GM12878 (cell line): ENCODE measurements at places on chromosomes 11 and 22. TPM values are rescaled to one million over a fixed set of nuclear protein-coding genes. Genes with fewer than 3 reads are reported as not detected.
A peak's percentile ranks its signal among the peaks of the same experiment; 100 is the strongest.

DNA sequence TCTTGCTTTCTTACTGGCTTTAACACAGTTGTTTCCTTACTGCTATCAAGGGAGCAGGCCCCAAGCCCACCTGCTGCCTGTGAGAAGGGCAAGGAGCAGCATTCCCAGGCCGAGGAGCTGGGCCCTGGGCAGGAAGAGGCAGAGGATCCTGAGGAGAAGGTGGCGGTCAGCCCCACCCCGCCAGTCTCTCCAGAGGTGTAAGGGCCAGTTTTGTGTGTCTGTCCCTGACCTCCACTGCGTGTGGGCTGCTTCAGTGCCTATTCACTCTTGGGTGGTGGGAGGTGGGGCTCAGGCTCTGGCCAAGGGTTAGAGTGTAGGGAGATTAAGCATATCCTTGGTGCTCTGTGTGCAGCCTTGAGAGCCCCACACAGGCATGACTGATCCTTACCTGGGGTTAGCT is 55.1 kb downstream of the CEP164 start:
- DNase-seq: no peak
- H3K4me3 ChIP-seq: no peak overlapping the region
- no peaks in the 10 kb centered on the region for H3K27me3 ChIP-seq
- no peaks in the 10 kb centered on the region for H3K4me1 ChIP-seq

DNA sequence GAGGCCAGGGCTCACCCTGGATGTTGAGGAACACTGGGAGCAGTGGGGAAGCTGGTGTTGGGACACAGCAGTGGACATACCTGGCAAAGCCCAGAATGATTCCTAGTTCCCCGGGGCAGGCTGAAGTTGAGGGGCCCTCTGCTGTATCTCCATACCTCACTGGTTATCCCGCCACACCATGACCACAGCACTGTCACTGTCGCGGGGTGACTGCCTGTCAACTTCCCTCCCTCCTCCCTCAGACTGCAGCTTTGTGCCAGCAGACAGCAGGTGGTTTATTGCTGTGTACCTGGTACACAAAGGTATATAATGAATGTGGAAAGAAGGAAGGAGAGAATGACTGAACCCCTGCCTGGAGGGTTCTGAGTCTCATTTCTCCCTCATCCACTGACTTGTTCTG is 318.7 kb downstream of the TMEM135 start:
- H3K27me3 ChIP-seq: no peaks in the 10 kb centered on the region
- no peak overlapping the region for H3K27ac ChIP-seq
- H3K4me3 ChIP-seq: no peak overlapping the region
- H3K36me3 ChIP-seq: no peaks in the 10 kb centered on the region
- H3K4me1 ChIP-seq: no peaks in the 10 kb centered on the region

The PARVG gene
- polyA plus RNA-seq: 72.0 and 78.0 TPM in 2 replicates

GRCh38 chr11:11786234-11786633 is 55.5 kb upstream of the USP47 start:
- H3K4me1 ChIP-seq: no peaks in the 10 kb centered on the region
- no peak overlapping the region for H3K4me3 ChIP-seq
- H3K27me3 ChIP-seq: no peaks in the 10 kb centered on the region
- no peak overlapping the region for H3K27ac ChIP-seq

DNA sequence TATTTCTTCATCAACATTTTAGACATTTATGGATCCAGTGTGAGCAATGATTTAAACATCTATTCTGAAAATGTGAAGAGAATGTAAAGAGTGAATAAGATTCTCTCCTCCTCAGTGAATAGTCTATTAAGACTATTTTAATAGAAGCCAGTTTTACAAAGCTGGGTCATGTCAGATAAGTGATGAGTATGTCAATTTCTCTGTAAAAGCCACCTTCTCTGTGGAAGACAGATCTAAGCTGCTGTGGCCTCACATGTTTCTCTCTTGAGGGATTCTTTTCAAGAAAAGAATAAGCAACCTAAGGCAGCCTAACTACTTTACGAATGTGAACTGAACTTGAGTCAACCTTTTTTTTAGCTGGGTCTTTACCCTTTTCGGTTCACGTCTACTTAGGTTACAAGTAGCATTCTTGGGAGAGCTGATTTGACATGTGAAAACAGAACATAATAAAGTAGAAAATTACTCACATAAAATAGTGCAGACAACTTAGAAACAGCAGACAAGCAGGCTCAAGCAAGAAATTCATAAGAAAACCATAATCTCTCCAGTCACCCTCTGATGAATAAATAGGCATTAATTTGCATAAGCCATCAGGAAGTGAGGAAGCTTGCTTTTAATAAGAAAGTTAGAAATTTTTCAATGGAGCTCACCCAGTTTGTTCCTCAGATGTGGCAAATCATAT is 9.9 kb downstream of the CTSC start:
- peaks cover 23% of the 10 kb centered on the region for H3K36me3 ChIP-seq
- H3K27me3 ChIP-seq: no peaks in the 10 kb centered on the region
- peak overlapping the region; percentile 23 for H3K4me3 ChIP-seq
- DNase-seq: no peak
- peak overlapping the region; percentile 67 for H3K27ac ChIP-seq

The RIMBP3B gene
- polyA plus RNA-seq: 0.10 and 0.21 TPM in 2 replicates

The CBLIF gene
- not detected in 2 replicates for polyA plus RNA-seq

GRCh38 chr11:44886790-44887140 is 63.9 kb downstream of the TP53I11 start:
- no peak overlapping the region for H3K27ac ChIP-seq
- H3K36me3 ChIP-seq: no peaks in the 10 kb centered on the region
- no peaks in the 10 kb centered on the region; the same call in 1 of the 2 replicates for H3K27me3 ChIP-seq
- no peak overlapping the region for H3K4me3 ChIP-seq
- no peak for DNase-seq

The P2RY6 gene
- polyA plus RNA-seq: 0.32 TPM in 1 of 2 replicates, not detected in the other

The MUC15 gene
- not detected in 2 replicates for polyA plus RNA-seq

The RASL10A gene
- polyA plus RNA-seq: 0.24 TPM in 1 of 2 replicates, not detected in the other

DNA sequence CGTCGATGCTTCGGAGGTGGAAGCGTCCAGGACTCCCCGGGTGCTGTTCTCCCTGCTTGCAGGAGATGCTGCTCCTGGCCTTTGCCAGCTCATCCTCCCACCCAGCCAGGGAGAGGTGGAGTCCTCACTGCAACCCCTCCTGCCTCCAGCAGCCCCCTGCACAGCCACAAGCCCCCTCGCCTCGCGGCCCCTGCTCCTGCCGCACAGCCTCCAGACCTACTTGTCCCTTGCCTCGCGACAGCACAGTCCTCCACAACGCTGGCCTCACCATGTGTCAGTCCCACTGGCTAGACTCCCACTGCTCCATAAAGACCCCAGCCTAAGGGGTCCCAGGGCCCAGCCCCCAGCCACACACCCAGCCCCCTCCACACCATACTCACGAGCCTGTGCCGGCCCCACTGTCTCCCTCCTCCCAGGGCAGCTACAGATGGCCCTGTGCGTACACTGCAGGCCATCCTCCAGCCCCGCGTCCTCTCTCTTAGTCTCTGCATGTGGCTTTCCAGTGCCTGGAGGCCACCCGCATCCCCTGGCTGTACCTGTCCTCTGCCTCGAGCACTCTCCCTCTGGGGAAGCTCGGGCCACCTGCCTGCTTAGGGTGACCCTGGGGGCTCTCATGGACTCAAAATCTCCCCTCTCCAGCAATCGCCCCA is 91.5 kb downstream of the CELSR1 start:
- no peaks in the 10 kb centered on the region; the same call in 1 of the 2 replicates for H3K27me3 ChIP-seq
- H3K4me3 ChIP-seq: no peak overlapping the region
- no peak for DNase-seq

GRCh38 chr11:121194731-121195596 is 93.9 kb downstream of the TECTA start:
- H3K36me3 ChIP-seq: no peaks in the 10 kb centered on the region
- no peak overlapping the region for H3K27ac ChIP-seq
- no peak overlapping the region for H3K4me3 ChIP-seq
- no peaks in the 10 kb centered on the region for H3K4me1 ChIP-seq
- DNase-seq: peak; percentile 31
- H3K27me3 ChIP-seq: no peaks in the 10 kb centered on the region

DNA sequence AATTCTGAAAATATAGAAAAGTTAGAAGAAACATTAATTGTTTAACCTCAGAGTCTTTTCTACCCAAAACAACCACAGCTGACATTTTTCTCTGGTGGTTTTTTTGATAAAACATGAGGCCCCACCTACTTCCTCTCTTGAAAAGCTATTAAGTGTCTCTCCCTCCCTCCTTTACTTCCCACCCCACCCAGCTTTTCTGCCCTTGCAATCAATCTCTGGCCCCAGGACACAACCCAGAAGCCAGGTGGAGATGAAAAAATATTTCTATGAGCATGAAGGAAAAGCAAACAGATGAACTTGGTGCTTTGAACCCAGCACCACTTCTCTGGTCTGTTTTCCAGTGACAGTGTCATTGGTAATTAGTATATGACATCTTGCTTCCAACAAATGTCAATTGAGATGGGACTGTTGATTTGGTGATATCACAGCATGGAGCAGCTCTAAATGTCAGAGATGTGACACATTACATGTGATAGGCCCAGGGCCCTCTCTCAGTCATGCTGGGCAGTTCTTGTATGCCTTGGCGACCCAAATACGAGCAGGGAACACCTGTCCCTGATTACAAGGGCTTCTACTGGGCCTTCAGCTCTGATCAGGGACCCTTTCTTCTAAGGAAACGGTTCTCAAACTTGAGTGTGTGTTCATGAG is 23.9 kb upstream of the TMPRSS13 start:
- H3K4me1 ChIP-seq: peaks cover 18% of the 10 kb centered on the region
- H3K36me3 ChIP-seq: no peaks in the 10 kb centered on the region; the same call in 1 of the 2 replicates
- H3K27me3 ChIP-seq: no peaks in the 10 kb centered on the region
- H3K4me3 ChIP-seq: no peak overlapping the region
- no peak for DNase-seq
- H3K27ac ChIP-seq: no peak overlapping the region

The MYOD1 gene
- not detected in 2 replicates for polyA plus RNA-seq

GRCh38 chr11:134294664-134295063 is 18.5 kb downstream of the GLB1L3 start:
- no peaks in the 10 kb centered on the region for H3K4me1 ChIP-seq
- H3K4me3 ChIP-seq: no peak overlapping the region
- DNase-seq: no peak

GRCh38 chr11:83918476-83918875 is 632.3 kb upstream of the CCDC90B start:
- H3K27me3 ChIP-seq: no peaks in the 10 kb centered on the region
- no peak overlapping the region for H3K4me3 ChIP-seq
- no peaks in the 10 kb centered on the region for H3K36me3 ChIP-seq
- H3K4me1 ChIP-seq: no peaks in the 10 kb centered on the region

DNA sequence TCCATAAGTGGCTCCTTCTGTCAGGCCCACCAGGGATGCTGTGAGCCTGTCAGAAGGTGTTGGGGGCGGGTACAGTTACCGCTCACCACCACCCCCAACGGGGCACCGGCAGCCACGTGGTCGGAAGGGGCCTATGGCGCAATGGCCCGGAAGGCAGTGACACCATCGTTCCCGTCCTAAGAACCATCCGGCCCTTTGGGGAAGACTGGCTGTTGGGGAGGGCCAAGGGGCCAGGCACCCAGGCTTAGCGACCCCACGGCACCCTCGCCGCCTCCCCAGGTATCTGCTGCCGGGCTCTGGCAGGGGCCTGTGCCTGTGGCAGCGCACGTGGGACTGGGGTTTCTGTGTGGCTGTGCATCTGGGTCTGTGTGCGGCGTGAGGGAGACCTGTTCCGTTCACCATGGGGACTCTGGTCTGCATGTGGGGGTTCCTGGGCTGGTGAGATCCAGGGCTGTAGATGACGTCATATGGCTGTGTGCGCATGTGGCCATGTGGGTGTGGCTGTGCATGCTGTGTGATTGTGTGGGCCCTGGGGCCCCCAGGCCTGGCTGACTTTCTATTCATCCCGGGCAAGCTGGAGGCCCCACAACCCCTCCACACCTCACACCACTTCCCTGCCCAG is 717 bp downstream of the OSM start:
- DNase-seq: no peak
- H3K27me3 ChIP-seq: no peaks in the 10 kb centered on the region
- H3K36me3 ChIP-seq: no peaks in the 10 kb centered on the region
- H3K27ac ChIP-seq: peak overlapping the region; percentile 88

The NXPE2 gene
- polyA plus RNA-seq: not detected in 2 replicates

The SYT9 gene
- polyA plus RNA-seq: not detected in 2 replicates

The APOL5 gene
- not detected in 2 replicates for polyA plus RNA-seq

DNA sequence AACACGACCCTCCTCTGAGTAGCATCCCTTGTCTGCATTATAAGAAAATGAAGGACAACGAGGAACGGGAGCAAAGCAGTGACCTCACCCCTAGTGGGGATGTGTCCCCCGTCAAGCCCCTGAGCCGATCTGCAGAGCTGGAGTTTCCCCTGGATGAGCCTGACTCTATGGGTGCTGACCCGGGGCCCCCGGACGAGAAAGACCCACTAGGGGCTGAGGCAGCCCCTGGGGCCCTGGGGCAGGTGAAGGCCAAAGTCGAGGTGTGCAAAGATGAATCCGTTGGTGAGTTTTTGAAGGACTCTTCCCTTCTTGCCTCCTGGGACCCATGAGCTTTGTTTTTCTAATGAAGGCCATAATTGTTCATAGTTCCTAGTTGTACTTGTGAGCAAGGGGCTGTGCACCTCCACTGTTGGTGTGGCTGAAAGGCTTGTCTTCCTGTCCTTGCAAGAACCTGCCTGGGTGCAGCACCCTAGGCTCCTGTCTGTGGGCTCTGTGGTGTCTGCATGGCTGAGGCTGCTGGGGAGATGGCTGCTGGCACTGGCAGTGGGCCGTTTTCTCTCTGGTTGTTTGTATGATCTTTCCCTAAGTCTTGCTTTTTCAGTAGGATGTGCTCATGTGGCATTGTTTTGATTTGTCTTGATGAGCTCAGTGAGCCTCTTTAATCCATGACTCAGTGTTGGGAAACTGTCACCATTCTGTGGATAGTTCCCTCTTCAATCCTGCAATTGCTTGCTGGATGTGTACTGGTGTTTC is 10.1 kb downstream of the DGCR8 start:
- no peak overlapping the region for H3K27ac ChIP-seq
- H3K4me1 ChIP-seq: no peaks in the 10 kb centered on the region
- H3K4me3 ChIP-seq: no peak overlapping the region
- H3K36me3 ChIP-seq: peaks cover 45% of the 10 kb centered on the region
